LoVo (cell line): ENCODE measurements at places on chromosomes 5 and 9.

DNA sequence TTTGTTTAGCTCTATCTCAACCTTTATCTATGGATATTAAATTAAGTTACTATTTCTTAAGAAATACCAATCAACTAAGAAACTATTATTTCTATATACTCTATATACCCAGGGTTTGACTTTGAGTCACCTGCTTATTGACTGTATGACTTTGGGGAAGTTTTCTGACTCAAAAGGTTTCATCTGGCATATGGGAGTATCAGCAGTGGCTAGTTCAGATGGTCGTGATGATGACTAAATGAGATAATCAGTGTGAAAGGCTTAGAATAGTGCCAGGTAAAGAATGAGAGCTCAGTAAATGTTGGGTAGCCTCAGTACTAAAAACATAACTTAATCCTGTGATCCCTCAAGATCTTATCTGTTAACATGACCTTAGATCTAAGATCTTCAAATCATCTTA lies 179.7 kb upstream of the ISL1 start:
- no peak for DNase-seq

DNA sequence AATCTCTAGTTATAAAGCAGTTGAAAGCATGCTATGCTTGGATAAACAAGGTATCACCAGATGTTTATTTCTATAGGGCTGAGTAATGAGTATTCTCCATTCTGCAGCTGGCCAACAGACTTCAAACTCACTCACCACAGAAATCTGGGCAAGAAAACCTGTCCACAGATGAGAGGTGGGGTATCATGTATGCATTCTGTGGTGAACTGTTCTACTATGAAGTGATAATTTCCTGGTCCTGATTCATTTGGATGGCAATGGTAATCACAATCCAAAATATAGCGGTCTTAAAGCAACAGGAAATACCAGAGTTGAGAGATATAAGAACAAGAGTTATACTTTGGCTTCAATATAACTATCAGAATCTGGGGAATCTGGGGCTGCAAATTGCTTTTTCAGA lies 65.9 kb upstream of the EFNA5 start:
- no peak for DNase-seq

DNA sequence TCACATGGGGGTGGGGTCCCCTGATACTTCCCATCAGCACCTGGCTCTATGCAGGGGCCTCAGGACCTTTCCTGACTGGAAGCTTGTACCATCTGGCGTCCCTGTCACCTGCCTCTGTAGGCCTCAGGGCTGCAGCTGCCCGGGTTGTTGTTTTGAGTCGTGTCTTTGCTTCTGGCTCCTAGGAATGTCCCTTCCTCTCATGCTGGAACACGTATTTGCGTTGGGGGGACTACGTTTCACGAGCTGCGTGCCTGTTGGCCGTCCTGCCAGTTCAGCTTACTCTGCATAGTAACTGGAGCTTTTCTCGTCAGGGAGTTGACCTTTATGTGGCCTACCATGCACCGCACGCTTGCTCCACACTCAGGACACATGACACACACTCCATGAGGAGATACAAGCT lies 54.9 kb upstream of the IRX4 start:
- no peak for DNase-seq

DNA sequence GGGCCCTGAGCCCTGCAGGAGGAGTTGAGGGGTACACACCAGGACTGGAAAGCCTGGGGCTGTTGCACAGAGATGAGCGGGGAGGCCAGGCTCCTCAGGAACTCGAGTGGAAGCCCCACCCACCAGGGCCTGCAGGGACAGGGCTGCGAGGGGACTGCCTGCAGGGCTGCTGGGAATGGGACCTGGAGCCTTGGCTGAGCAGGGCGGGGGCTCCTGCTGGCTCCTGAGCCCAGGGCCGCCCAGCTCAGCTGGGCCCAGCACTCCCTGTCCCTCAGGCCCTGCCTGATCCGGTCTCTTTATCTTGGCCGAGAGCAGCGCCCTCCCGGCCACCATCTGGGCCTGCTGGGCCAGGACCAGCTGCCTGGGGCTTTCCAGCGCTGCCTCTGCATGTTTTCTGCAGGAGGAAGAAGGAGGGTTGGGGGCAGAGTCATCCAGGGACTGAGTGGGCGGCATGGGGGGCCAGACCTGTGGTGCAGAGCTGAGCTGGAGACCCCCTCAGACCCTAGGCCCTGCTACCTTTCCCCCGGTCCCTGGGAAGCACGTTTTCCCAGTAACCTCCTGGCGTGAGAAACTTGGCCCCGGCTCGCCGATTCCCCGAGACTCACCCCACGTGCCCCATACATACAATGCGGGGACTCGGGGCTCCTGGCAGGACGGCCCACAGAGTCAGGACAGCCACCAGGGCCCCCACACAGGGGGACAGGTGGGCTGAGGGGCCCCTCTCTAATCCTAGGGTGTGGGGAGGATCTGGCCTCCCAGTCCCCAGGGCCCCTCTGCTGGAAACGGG lies 9.4 kb downstream of the LCN12 start:
- DNase-seq = no peak

DNA sequence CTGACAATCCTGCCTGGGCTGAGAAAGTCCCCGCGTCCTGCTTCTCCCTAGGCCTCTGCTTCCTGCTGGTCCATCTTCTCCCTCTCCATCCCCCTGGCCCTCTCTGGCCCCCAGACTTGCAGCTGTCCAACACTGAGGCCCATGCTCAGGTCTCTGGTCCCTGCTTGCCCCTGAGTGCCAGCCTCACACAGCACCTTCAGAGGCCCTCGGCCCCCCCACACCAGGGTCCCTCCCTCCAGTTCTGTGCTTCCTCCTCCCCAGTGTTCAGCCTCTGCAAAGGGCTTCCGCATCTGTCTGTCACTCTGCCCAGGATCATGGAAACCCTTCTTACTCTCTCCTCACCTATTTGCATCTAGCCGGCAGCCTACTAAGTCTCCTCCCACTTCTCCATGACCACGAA lies 62.4 kb upstream of the CTSL start:
- no peak for DNase-seq

- DNase-seq = no peak
These were observed 1351.3 kb upstream of the NUDT12 start for GRCh38 chr5:104913841-104914281.

DNA sequence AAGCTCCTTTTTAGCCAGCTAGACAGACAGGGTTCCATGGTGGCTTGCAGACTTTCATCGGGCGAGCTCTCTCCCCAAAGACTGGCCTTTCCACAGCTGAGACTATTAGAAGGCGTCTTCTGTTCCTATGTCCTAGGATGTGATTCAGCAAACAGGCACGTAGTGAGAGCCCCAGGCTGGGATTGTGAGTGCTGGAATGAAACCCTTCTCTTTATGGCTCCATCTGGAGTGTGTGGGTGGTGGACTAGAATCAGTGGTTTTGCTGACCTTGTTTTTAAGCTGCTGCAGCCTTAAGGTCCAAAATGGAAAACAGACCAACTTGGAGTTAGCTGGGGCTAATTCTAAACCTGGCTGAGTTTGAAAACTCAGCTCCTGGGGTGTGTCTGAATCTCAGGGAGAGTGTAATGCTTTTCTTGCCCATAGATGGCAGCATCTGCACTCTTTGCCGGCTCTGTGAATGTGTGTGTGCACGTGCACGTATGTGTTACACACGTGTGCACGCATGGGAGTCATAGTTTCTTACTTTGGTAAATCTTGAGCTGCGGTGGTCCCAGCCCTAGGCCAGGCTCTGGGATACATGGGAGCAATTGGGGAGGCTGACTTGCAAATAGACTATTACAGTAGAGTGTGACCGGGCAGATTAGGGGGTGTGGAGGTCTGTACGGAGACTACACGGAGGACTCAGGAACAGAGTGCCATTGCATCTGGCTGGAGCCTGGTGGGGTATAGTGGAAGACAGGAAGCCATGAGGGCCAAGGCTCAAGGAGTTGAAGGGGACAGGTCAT lies 10.7 kb downstream of the GSN start:
- peak; percentile 30 for DNase-seq

DNA sequence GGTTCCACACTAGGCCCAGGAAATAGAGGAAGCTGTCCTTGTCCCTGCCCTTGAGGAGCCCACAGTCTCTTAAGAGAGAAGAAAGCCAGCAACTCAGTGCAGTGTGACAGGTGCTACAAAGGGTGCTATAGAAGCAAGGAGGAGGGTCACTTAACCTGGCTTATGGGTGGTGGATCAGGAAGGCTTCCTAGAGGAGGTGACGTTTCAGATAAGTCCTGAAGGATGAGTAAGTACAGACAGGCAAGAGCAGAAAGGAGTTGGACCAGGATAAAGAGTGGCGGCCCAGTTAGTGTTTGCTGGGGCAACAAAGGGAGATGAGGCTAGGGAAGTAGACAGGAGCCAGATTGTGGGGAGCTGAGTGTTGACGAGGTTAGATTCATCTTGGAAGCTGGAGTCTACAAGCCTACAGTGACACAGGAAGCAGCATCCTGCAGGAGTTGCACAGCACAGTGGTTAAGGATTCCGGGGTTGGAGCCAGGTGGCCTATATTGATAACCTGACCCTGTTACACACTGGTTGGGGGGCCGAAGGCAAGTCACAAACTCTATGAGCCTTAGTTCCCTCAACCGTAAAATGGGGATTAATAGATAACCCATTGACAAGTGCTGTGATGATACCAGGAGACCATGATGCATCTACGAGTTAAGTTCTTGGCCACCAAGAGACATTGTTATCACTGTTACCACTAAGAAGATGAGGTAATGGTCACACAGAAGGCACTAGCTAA lies 5.4 kb upstream of the LHX6 start:
- DNase-seq = no peak

- DNase-seq = no peak
These were observed 398.8 kb downstream of the NFIB start for GRCh38 chr9:13915131-13915530.

DNA sequence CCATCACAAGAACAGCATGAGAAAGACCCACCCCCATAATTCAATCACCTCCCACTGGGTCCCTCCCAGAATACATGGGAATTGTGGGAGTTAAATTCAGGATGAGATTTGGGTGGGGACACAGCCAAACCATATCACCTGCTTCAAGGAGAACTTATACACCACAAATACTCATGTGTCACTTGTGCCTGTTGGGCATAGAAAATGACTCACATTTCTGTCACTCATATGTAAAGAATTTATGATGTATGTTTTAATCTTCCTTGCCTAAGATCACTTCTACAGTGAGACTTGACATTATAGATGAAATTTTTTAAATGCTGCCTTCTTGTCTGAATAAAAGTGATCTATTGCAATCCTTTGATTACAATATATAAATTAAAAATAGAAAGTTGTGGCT lies 23.0 kb upstream of the PRDM6 start:
- no peak for DNase-seq

DNA sequence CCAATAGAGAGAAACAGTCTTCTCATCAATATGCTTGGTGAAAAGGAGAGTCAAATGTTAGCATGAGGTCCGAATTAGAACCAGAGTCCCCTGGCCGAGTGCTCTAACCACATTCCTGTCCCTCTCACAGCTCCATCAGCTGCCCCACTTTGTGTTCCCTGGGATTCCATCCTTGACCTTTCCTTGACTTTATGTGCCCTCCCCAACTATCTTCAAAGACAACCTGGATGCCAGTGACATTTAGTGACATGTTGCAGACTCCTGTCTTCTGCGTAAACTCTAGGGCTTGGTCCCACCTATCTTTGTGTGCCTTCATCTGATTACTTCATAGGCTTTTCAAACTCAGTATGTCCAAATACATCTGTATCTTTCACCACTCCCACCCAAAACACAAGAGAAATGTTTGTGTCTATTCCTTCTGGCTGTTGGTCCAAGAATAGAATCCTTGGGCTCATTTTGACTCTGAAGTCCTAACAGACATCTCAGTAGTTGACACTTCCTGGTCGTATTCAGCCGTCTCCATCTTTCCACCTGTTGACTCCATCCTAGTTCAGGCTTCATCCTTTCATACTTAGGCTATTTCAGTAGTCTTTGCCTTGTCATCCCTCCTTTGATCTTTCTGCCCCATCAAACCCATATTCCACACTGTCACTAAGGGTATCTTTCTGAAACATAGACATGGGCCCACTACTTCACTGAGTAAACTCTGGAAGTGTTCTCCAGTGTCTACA lies 101.4 kb upstream of the CD180 start:
- DNase-seq = no peak

GRCh38 chr9:131773911-131774379 lies 34.1 kb upstream of the RAPGEF1 start:
- peak; percentile 61 for DNase-seq

GRCh38 chr5:147675168-147675567 lies 107.4 kb downstream of the JAKMIP2 start:
- no peak for DNase-seq

GRCh38 chr5:131214609-131215227 lies 44.0 kb downstream of the LYRM7 start:
- DNase-seq = no peak

GRCh38 chr5:37859805-37860204 lies 20.0 kb upstream of the GDNF start:
- DNase-seq = no peak

GRCh38 chr9:93652604-93653592 lies 76.5 kb downstream of the PHF2 start:
- DNase-seq = no peak

- no peak for DNase-seq
These were observed 17.2 kb downstream of the IRX4 start for GRCh38 chr5:1865486-1865885.

DNA sequence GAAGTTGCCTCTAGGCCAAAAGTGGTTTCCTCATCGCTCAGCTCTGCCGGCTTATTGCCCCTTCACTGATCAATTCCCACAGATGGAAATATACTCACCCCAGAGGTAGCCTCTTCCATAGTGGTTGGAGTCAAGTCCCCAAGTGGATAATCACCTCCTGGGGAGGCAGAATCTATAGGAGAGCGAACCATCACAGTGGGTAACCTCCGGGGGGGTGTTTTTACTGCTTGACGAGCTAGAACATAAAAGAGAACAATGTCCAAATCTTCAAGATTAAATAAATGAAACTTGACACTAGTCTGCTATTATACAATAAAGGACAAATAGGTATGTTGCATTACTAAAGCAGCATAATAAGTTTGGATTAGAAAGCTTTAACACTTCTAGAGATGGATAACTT lies 9.3 kb downstream of the BRD8 start:
- DNase-seq = no peak

DNA sequence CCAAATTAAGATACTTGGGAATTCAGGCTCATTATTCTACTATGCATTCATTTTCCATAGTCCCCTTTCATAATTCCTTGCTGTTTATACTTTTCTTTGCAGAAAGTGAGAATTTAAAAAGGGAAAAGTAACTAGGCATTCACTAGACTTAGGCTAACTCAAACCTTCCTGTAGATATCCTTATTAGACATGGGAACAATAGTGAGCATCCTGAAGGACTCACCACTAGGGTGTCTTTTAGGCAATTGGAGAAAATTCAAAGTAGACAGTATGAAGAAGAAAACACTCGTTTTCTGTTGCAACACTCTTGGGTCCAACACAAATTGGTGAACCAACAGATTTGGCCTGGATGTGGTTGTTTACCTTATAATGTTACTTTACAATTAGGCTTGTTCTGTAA lies 213.2 kb upstream of the GRIN3A start:
- DNase-seq = no peak
